Fibroblast of the aortic adventitia (primary cell): ENCODE measurements at places on chromosomes 7 and 10.

- no peak for DNase-seq
Observed at GRCh38 chr10:35872671-35873070, 230.6 kb upstream of the FZD8 start.

DNA sequence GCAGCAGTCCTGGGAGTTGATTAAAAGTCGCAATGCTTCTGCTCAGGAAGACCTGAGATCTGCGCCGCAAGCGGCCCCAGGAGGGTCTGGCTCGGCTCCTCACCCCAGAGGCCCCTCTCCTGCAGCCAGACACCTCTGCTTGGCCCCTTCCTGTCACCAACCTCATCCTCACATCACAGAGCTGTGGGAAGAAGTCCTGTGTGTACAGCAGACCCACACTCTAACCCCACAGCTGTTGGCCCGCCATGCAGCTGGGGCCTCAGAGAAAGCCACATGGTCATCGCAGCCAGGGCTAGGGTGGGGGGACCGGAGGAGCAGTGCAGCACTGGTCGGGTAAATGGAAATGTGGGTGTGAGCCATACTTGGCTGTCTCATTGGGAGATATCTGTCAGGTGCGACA is 97.7 kb downstream of the RGS10 start:
- no peak for DNase-seq

- no peak for DNase-seq
Observed at GRCh38 chr10:3902054-3902808, 117.2 kb upstream of the KLF6 start.

DNA sequence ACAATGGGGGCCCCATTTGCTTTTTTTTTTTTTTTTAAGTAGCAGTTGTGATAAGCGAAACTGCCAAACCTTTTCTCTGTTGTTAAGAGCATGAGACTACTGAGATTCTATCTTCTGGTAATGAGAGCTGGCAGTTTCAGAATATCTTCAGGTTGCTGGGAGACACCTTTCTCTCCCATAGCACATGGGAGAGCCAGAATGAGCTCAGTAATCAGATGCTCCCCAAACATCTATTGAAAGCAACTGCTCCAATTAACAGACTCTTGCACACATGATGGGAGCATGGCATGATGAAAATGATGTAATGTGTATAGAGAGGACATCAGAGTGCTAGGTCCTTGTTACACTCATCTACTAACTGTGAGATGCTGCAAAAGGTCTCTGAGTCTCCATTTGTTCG is 18.8 kb downstream of the MYO3A start:
- no peak for DNase-seq

DNA sequence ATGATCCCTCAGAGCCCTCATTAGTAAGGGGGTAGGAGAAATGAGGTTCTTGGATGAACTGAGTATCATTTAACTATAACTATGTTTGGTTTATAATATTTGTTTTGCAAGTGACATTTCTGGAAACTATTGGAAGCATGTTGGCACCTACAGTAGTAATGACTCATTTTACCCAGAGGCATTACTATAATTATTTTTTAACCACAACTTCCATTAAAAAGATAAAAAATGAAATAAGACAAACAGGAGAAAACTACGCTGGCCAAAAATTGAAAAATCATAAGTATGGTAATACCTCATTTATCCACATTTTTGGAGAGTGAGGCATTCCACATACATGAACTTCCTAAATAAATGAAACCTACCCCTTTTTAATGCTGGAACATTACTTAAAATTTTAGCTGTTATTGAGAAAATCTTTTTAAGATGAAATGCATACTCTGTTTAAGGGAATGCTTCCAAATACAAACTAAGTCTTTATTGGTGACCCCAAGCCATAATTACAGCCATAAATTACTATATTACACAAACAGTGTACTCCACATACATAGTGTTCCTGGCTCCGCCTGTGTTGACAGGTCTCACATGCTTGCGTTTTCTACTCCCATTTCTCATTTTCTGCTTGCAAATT is 84.6 kb upstream of the CAPZA2 start:
- peak; percentile 72 for DNase-seq

GRCh38 chr10:22931948-22932347 is 4.1 kb downstream of the ARMC3 start:
- DNase-seq = peak; percentile 66

DNA sequence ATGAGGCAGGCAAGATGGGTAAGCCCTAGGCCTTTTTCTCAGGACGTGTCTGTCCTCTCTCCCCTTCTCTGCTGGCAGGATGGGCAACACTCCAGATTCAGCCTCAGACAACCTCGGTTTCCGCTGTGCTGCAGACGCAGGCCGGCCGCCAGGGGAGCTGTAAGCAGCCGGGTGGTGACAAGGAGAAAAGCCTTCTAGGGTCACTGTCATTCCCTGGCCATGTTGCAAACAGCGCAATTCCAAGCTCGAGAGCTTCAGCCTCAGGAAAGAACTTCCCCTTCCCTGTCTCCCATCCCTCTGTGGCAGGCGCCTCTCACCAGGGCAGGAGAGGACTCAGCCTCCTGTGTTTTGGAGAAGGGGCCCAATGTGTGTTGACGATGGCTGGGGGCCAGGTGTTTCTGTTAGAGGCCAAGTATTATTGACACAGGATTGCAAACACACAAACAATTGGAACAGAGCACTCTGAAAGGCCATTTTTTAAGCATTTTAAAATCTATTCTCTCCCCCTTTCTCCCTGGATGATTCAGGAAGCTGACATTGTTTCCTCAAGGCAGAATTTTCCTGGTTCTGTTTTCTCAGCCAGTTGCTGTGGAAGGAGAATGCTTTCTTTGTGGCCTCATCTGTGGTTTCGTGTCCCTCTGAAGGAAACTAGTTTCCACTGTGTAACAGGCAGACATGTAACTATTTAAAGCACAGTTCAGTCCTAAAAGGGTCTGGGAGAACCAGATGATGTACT is 13.1 kb downstream of the PHKG1 start:
- peak; percentile 68 for DNase-seq

GRCh38 chr10:3500408-3500856 is 284.6 kb downstream of the KLF6 start:
- DNase-seq = peak; percentile 99

- no peak for DNase-seq
Observed at GRCh38 chr10:95543459-95543858, 17.7 kb downstream of the SORBS1 start.

DNA sequence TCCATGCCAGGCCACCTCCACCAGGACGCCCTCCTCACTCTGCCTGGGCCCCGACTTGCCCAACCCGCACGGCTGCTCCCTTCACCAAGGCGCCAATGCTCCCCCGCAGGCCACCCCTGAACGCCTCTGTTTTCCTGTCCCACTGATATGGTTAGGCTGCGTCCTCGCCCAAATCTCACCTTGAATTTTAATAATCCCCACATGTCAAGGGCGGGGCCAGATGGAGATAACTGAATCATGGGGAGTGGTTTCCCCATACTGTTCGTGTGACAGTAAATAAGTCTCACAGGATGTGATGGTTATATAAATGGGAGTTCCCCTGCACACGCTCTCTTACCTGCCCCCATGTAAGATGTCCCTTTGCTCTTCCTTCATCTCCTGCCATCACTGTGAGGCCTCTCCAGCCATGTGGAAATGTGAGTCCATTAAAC is 29.8 kb downstream of the RSU1 start:
- DNase-seq = no peak

GRCh38 chr7:4074994-4075393 is 607.1 kb upstream of the FOXK1 start:
- no peak for DNase-seq

DNA sequence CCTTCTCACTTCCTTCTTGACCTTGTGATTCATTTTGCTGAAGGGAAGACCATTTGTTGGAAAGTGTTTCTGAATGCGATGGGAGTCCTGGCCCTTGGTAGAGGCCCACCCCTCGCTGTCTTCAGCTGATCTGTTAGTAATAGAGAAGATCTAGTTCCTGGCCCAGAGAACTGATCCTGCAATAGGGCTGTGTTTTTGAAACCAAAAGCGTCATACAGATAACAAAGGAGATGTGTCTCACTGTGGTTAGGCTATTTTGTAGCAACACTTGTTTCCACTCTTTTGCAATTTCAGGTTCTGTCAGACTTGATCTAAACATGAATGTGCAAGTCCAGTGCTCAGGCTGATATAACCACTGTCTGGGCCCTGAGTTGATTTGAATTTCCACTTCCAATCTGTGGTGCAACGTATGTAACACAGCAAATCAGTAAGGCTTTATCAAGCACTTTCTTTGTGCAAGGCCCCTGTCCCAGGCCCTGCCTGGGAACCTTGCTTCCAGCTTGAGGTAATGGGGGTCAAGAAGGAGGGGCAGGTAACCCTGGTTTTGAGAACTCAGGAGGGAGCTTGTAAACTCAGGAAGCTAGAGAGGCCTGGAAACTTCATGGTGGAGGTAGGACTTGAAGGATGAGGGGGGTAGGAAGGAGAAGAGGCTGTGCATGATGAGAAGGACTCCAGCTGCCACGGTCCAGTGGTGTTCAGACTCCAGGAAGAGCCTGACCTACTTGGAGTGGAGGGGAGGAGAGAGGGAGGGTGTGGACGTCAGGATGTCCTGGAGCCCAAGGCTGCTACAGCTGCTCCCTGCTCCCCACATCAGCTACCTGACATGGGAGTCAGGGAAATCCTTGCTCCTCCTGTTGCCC is 42.2 kb upstream of the SRGN start:
- peak; percentile 79 for DNase-seq

- peak; percentile 61 for DNase-seq
Observed at GRCh38 chr10:126242397-126243260, 145.6 kb downstream of the ADAM12 start.

- DNase-seq = no peak
Observed at GRCh38 chr10:48287417-48288391, 13.2 kb upstream of the FRMPD2 start.

- peak; percentile 27 for DNase-seq
Observed at GRCh38 chr7:41316410-41316809, 386.5 kb downstream of the INHBA start.

- no peak for DNase-seq
Observed at GRCh38 chr10:131641231-131641630, 259.6 kb upstream of the PPP2R2D start.

GRCh38 chr10:75263806-75264205 is 28.0 kb upstream of the COMTD1 start:
- no peak for DNase-seq

GRCh38 chr10:28754930-28755718 is 77.8 kb downstream of the BAMBI start:
- DNase-seq = peak; percentile 17

DNA sequence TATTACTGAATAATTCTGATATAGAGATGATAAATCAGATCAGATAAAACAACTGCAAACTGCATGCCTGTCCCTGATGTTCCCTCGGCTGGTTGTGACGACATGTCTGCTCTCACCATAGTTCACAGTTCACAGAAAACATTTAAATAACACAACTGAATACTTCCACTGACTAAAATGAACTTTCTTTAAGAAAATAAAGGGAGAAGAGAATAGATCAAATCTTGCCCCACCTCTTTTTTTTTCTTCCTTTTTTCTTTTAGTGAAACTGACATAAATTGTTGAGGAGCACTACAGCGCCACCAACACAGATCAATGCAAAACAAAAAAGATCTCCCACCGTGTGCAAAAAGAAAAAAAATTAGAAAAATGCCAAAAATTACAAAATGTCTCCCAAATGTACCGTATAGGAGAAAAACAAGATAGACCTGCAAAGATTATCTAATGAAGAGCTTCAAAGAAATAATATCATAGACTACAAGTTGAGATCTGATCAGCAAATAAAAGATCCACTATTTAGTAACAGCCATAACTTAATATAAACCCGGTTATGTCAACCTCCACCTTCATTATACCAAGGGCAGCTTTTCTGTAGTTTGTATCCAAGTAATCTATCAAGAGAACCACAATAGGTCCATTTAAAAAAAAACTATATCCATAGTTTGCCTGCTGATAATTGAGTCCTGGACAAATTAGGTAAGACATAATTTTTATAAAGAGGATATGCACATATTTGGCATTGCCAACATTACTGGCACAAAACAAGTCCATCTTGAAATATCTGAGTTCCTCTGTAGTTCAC is 30.7 kb upstream of the EPC1 start:
- DNase-seq = peak; percentile 64

DNA sequence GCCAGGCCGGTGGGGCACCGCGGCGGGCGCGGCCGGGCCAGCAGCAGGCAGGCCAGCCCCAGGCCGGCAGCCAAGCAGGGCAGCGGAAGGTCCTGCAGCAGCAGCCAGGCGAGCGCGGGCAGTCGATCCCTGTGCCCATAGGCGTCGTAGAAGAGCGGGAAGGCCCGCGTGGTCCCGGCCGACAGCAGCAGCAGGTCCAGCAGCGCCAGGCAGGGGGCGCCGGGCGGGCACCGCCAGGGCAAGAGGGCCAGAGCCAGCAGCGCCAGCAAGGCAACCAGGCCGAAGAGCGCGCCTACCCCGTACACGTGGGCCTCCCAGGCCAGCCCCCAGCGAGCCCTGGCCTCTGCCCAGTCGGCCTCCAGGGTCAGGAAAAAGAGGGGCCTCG is 8.4 kb upstream of the RBM28 start:
- DNase-seq = no peak
